CD4-positive, alpha-beta T cell treated with Interleukin-4 for 1 hour (primary cell): ENCODE measurements at places on chromosomes 7 and 10.
A peak's percentile ranks its signal among the peaks of the same experiment; 100 is the strongest.

DNA sequence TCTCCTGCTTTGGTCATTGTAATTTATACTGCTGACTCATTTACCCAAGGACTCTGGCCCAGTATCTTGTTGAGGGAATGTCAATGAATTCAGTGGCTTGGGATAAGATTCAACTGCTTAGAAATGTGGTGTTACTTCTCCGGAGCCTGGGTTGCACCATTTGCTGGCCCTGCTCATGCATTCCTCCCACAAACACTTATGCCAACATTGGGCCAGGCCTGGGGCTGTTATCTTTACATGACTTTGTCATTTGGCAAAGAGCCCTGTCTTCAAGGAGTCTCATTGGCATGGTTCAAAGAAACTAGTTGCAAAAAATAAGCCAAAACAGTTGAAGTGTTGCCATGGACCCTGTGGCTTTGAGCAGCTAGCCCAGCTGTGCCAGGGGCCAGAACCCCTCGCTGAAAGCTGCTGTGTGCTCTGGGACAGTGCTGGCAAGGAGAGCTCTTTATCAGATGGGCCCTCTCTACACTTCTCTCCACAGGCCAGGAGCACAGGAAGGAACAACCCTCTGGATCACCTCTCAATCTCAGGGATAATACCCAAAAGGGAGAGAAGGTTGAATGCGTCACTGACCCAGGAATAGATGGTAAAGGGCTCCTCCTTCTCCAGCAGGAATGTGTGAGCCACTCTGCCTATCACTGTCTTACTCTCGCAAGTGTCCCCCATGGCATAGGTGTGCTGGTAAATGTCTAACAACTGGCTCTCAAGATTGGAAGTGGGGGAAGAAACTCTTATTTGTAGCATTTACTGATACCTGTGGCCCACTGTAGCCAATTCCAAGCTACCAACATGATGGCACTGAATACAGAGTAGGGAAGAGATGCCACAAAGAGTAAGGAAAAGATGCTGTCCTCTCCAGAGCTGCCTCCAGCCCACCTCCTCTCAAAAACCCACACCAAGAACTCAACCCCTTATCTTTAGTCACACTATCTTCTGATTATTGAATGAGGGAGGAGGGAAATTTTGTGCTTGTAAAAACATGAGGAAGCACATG, 23.5 kb upstream of the PDE1C start:
- no peak for DNase-seq

DNA sequence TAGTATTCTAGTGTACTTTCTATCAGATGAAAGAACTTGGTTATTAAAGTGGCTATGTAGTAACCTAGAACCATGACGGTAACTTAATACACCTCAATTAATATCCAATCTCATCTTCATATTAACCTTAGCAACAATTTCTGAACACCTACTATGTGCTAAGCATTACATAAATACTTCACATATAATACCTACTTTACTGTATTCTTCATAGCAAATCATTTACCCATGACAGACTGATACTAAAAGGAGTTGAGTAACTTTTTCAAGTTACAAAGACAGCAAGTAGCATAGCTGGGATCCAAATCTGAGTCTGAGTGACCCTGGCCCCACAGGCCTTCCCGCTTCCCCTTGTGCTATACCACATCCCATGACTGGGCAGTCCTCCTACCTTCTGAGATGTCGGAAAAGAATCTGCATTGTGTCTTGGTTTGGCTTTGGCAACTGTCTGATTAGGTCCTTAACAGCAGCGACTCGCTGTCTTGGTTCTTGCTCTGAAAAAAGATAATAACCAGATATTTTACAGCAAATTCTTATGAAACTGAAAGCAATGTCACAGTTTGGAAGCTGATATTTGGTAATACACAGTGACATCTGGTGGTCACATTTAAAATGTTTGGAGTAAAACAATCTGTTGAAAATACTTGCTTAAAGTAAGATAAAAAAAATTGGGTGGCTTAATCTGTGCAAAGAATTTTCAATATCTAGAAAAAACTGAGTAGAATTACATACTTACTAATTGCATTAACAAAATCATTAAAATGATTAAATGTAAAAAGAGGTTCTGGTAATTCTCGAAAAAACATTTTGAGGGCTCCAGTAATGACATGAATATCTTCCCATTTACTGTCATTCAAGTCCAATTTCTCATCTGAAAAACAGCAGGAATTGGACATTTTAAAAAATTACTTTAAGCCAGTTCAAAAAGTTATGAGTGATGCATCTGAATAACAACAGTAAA, 120.1 kb downstream of the ARHGAP12 start:
- DNase-seq, result no peak

- no peak for DNase-seq
Measured at GRCh38 chr7:137142376-137142775, 201.2 kb downstream of the PTN start.

GRCh38 chr7:158123214-158123613, 464.4 kb downstream of the PTPRN2 start:
- DNase-seq, result no peak

GRCh38 chr7:149300620-149301285, 38.8 kb downstream of the ZNF783 start:
- no peak for DNase-seq

DNA sequence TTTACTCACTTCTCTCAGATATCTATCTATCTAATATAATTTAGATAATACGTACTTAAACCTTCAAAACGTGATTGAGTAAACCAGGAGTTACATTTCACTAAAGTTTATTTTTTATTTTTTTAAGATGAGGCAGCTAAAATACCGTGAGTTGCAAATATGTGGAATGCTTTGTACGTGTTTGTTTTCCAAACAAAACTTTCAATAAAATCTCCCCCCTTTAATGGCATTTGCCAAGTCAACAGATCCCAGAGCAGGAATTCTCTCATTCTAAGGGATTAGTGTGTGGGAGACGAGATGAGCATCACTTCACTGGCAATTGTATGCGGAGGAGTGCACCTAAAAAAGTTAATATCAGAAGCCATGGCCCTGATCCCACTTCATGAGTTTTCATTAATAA, 53.7 kb upstream of the MAGI2 start:
- DNase-seq, result no peak

- no peak for DNase-seq
Measured at GRCh38 chr10:79028056-79028430, 40.7 kb upstream of the ZMIZ1 start.

GRCh38 chr7:133827707-133828623, 299.2 kb upstream of the LRGUK start:
- DNase-seq, result no peak

DNA sequence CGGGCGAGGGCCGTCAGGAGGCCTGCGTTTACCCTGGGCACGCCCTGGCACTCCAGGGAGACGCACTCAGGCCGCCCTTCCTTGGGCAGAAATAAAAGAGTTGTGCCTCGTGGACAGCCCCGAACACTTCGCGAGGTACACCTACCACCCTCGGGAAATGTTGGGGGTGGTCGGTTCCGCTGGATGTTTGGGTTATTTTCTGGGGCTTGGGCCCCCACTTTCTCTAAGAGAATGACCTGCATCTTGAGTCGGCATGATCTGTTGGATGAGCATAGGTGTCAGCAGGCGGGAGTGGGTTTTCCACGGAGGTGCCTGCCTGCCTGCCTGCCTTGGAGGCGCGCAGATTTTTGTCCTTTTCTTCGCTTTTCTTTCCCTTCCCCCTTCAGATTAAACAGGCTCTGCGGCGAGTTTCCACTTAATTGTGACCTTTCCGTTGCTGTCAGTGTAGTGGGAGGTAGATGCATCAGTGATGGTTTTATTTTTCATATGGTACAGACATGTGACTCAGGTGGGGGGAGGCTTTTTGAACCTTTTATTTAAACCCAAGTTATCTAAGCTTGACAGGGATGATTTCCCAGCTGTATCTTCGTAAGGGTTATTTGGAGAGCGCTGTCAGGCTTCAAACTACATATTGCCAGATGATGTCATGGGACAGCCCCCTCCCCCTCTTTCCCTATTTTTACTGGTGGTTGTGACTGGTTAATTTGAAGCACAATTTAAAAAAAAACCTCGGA, 661 bp downstream of the HECTD2 start:
- peak; percentile 12 for DNase-seq

- no peak for DNase-seq
Measured at GRCh38 chr7:151728286-151728660, 148.6 kb downstream of the PRKAG2 start.

DNA sequence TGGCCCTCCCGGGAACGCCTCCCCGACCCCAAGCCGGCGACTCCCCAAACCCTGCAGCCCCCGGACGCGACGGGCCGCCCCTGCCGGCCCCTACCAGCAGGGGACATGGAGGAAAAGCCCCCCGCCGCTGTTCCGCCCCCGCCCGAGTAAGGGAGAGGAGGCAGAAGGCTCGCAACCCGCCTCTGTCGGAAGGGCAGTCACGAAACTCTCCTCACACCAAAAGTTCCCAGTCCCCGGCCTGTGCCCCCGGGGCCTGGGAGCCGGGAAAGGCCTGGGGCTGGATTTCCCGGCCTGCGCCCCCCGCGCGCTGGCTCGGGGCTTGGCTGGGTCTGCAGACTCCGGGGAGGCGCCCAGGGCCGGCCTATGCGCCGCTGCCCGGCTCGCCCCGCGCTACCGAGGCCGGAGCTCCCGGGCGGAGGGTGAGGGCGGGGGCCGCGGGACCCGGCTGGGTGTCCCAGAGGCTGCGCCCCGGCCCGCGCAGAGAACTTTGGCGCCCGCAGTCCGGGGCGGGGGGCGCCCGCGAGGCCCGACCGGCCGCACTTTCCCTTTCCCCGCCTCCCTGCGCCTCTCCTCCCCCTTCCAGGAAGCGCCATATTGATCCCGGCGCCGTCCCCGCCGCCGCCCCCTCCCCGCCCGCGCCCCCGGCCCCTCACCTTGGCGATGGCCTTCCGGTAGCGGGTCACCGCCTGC, 728 bp downstream of the PARD3 start:
- DNase-seq, result no peak

GRCh38 chr7:131803816-131804215, 247.4 kb upstream of the PODXL start:
- no peak for DNase-seq

GRCh38 chr7:6393667-6394056, 54.1 kb downstream of the DAGLB start:
- DNase-seq, result no peak

- DNase-seq, result no peak
Measured at GRCh38 chr10:36281831-36282331, 639.8 kb upstream of the FZD8 start.

DNA sequence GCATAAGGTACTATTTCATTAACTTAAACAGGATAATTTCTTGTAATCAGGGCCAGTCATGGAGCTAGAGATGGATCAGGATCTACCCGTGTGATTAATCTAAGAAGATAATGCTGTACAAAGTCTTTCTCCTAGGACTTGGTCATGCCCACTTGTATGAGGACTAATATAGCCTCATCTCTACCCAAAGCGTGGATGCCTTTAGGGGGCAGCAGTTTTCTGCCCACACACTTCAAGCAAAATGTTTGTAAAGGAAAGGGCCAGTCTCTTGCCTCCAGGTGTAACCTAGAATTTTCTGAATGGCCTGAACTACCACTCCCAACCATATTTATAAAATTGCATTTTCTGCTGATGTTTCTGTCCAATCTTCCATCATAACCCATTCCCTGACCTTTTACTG, 764.0 kb upstream of the IGFBP3 start:
- no peak for DNase-seq

GRCh38 chr7:157664871-157665633, 328.2 kb downstream of the DNAJB6 start:
- DNase-seq, result no peak

DNA sequence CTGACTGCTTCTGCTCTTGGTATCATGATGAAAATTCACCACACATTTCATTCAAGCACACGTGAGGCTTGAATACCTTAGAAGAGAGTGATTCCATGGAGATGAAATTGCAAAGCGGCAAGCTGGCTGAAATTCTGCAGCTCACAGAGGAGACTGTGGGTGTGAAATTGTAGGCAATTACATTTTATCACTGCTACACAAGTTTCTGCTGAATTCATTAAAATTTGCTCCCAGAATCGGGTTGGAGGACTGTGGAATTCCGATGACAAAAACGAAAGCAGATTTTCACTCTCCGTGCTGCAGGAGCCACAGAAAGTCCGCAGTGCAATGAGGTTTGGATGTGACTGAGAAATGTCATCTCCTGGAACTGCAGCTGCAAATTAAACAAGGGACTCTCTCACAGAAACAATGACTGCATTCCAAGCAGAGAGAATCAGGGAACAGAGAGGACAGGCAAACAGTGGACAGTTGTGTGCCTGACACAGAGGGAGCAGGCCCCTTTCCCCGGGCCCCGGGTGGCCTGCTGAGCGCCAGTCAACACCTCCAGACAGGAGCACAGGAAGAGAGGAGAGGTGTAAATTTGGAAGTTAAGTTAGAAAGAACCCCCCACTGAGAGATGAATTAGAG, 109.1 kb downstream of the C10orf90 start:
- DNase-seq, result no peak

GRCh38 chr10:133372507-133372906, 647 bp downstream of the ECHS1 start:
- no peak for DNase-seq

GRCh38 chr10:89074120-89074519, 83.5 kb downstream of the FAS start:
- no peak for DNase-seq

DNA sequence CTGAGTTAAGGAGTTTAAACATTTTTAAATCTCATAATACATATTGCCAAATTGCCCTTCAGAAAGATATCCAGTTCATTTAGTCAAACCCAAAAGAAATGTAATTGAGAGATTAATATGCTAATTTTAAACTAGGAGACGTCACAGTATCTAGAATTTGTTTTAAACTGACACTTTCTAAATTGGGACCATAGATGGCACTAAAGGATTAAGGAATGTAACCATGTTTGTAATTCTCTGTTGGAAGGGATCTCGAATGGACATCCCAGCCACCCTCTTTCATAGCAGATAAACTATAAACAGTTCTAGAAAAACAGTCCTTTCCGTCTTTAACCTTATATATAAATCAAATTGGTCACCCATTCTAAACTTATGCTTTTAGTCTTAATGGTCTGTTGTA, 30.0 kb upstream of the SAMD9L start:
- no peak for DNase-seq

DNA sequence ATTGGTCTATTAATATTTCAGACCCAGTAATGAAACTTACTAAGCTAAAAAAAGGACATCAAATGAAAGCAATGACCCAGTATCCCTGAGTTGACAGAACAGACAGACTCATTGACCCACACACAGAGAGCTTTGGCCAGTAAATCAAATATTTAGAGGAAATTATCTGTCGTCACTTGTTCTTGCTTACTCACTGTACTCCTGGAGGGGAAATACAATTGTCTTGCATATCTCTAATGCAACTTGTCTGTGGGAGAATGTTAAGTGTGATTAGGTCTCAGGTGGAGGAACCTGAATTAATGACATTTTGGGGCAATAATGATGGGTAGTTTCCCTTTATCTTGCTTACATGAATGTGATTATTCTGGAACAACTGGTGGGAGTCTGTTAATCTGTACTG, 80.4 kb downstream of the CUBN start:
- no peak for DNase-seq
